ENCODE measurements at places on chromosomes 2 and 18.

GRCh38 chr2:55761024-55761423 is 67.4 kb upstream of the PNPT1 start:
- no peak for DNase-seq

GRCh38 chr2:104378853-104379374 is 475.0 kb upstream of the POU3F3 start:
- peak; percentile 79 for DNase-seq

DNA sequence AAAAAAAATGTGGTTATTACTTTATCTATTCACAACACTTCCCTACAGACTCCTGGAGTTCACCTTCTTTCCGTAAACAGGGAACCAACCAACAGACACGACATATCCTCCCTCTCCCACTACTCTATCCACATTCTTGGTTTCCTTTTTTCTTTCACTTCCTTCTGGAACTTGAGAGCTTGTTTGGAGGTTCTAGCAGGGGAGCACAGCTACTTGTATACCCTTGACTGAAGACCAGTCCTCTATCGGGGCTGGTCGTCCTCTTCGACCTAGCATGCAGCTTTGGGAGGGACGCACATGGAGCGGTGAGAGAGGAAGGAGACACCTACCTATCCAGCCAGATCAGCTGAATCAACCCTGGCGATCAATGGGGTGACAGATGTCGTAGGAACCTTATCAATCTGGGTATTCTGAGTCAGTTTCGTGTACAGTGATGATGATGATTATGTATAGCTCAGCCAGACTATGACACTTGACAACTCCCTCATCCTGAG is 43.5 kb upstream of the MSH2 start:
- DNase-seq = no peak

- DNase-seq = no peak
Measured at GRCh38 chr2:134087371-134087921, 166.4 kb upstream of the MGAT5 start.

DNA sequence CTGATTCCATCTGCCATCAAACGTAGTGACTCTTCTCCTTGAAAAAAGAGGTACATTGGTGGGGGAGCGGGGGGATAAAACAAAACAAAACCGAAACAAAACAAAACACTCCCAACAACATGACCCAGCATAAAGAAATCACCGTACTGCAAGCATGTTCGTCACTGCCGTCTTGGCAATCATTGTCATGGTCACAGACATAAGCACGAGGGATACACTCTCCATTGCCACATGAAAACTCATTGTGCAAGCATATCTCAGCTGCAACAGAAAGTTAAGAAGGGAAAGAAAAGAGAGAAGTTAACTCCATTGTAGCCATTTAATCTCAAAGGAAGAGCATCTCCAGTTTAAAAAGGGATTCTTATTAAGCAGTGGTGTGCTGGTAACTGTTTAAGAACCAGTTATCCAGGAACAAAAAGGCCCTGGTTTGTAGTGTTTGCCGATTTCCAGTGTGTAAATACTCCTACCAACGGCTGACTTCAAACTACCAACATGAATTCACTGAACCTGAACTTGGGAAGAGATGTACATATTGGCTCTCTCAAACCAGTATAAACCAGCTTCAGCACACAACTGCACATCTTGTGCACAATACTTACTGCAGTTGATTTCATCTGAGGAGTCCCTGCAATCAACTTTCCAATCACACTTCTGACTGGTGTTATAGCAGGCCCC is 68.2 kb downstream of the LRP2 start:
- DNase-seq = no peak

DNA sequence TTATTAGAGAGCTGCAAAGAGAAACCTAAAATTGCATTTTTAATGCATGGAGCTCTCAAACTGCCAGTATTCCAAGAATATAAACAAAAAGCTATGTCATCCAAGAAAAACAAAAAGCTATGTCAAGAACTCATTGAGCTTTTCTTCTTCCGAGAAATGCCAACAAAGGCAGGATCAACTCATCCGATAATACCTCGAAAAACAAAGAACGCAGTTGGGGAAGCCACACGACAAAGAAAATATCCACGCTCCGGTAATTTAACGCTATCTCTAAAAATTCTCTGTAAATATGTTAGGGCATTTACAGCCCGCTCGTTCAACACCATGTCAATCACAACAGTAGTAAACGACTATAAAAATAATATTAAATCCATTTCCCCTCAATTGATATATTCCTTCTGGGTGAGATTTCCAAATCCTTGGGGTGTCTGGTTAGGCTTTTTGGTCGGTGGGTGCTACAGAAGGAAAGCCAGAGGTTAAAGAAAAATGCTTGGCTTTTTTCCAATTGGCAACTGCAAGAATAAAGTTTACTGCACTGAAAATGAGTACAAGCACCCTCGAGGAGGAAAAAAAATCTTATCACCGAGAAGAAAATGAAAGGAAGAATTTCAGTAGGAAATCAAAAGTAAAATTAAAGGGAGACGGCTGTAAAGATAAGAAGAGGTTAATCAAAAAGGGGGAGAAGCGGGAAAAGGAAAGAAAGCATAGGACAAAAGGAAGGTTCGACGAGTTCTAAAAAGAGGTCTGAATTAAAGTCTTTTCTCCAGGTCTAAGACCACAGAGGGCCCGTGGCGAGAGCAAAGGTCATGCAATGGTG is 856 bp downstream of the TIA1 start:
- DNase-seq = peak; percentile 37

DNA sequence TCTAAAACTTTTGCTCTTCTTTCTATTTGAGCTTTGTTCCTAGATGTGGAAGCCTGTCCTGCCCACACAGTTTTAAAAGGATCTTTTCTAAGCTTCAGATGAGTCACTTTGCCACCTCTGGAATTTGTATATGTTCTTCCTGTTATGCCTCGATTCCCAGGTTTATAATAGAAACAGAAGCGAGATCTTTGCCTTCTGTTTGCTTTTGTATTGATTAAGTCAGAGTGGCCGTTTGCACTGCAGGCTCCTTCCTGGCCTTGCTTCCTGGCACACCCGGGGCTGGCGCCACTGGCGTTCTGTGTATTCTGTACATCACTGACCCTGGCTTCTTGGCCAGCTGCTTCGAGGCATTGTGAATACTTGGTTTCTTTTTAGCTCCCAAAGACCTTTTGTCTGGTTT is 91.8 kb downstream of the MTCL1 start:
- DNase-seq = peak; percentile 43

GRCh38 chr2:55155206-55155605 is 76.9 kb downstream of the CLHC1 start:
- no peak for DNase-seq

GRCh38 chr2:58601017-58601416 is 359.9 kb upstream of the FANCL start:
- DNase-seq = peak; percentile 51

- peak; percentile 98 for DNase-seq
Measured at GRCh38 chr2:28445448-28446258, 50.2 kb upstream of the PLB1 start.

- DNase-seq = no peak
Measured at GRCh38 chr2:100835006-100835659, 15.2 kb downstream of the NPAS2 start.

- no peak for DNase-seq
Measured at GRCh38 chr2:238747557-238747956, 100.3 kb upstream of the TWIST2 start.

DNA sequence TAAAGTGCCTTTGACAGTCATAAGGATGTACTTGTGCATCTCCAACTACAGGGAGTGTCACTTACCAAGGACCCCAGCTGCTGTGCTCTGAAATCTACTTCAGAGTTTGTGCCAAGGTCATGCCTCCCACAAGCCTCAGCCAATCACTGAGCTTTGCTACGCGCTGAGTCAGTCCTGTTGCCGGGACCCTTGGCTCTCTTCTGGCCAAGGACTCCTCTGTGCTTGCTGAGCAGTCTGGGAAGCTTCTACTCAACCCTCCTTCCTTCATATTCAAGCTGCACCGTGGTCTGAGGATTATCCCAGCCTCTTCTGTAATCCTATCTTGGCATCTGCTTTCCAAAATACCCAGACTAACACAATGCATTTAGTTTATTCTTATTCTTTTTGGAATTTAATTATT is 398.9 kb upstream of the FANCL start:
- no peak for DNase-seq

GRCh38 chr2:9100080-9100876 is 96.8 kb upstream of the MBOAT2 start:
- no peak for DNase-seq

DNA sequence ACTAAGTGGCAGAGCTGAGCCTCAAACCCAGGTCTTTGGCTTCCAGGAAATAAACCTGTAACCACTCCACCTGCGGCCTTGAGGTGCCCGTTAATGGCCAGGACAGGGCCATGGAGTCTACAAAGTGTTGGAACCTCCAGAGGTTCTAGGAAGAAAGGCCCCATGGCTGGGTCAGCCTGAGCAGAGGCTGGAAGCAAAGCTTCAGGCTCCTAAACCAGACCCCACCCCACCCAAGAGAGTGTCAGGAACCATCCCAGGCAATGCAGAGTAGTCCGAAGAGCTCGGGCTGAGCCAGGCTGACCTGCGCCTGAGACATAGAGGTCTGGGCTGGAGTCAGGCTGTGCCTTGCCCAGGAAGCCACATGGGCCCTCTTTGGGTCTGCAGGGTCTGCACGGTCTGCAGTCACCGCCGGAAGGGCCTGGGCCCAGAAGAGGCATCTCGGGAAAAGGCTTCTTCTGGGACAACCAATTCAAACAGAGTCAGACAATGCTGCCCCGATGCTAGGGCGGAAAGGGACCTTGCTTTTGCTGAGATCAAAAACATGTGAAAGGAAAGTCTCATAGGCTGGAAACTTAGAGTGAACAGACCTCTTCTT is 6.4 kb downstream of the CIB4 start:
- no peak for DNase-seq

DNA sequence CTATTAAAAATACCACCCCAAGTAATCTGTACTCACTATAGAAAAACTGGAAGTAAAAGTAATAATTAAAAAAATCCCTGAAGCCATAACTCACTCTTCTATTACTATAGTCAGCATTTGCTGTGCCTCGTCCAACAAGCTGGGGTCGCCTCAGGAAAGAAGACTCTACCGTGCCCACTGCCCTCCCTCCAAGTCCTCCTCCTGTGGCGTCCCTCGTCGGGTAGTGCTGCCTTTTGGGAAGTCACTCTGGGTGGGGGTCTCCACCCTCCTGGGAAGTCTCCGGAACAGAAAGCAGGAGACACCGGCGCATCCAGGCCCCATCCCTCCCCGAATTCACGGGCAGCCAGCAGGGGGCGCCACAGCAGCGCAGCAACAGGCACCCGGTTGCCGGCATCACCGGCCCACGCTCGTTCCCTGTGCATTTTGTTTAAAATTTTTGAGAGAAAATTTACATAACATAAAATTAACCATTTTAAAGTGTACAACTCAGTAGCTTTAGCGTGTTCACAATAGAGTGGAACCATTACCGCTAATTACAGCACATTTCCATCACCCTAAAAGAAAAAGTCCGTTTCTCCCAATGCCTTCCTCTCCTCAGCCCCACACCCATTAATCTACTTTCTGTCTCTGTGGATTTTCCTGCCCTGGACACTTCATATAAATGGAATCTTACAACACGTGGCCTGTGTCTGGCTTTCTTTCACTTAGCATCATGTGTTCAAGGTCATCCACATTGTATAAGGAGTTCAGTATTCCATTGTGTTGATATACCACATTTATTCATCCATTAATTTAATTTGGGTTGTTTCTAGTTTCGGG is 62.2 kb downstream of the ADNP2 start:
- peak; percentile 65 for DNase-seq

GRCh38 chr2:129758784-129759471 is 220.5 kb upstream of the RAB6C start:
- no peak for DNase-seq

DNA sequence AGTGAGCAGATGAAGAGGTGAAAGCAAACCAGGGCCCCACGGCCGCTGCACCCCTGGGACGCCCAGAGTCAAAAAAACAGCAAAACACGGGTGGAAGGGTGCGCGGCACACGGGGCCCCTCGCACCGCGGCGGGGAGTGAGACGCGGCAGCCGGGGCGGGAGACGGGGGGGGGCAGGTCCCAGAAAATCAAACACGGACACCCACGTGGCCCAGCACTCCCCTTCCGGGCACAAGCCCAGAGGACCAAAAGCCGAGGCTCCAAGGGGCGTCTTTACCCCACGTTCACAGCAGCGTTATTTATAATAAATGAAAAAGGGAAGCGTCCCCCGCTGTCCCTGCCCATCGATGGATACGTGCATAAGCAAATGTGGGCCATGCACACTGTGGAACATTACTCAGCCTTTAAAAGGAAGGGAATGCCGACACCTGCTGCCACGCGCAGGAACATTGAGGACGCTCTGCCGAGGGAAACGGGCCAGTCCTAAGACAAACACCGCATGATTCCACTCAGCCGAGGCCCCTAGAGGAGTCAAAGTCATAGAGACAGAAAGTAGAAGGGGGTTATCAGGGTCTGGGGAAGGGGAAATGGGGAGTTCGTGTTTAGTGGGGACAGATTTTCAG is 677 bp upstream of the COPS9 start:
- no peak for DNase-seq

DNA sequence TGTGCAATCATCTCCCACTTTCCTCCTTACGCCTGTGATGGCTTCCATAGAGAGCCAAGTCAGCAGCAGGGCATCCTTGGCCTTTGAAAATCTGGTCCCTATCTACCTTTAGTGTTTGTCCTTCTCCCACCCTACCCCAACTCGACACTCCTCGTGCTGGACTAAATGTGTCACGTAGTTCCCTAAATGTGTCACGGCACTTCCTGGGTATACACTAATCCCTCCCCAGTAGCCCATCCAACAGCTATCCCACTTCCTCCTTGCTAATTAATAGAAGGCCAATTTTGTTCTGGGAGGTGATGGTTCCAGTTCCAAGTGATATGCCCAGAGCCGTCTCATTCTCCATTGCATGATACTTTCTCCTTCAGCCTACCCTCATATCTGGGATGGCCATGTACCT is 36.5 kb upstream of the ZFP36L2 start:
- no peak for DNase-seq

DNA sequence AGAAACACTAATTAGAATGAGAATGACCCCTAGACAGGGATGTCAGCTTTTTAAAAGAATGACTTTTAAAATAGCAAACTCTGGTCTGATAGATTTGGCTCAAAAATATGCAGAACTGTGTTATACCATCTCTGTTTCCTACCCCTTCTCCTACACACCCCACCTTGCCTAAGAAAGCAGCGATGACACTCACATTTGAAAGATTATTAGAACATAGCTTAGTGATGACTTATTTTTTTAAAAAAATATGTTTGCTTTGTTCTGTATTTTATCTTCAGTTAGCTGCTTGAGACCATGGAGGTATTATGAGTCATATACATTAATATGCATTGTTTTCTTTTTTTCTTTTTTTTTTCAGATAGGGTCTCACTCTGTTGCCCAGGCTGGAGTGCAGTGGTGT is 176.7 kb upstream of the TPO start:
- peak; percentile 6 for DNase-seq

GRCh38 chr2:130877258-130877657 is 40.5 kb downstream of the ARHGEF4 start:
- no peak for DNase-seq

GRCh38 chr2:3264010-3264744 is 113.4 kb downstream of the EIPR1 start:
- no peak for DNase-seq

DNA sequence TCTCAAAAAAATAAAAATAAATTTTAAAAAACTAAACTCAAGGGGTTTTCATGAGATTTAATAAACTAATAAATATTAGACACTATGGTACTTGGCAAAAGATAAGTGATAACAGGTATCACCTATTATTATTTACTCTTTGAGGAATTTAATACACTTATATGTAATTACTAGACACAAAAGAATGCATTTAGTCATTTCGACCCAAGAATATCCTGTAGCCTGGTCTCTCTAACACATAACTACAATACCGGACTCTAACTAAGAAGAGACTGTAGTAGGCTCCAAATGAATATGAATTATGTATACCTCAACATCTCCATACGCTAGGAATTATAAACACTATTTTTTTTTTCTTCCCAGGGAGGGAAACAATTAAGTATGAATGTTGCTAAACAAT is 850.7 kb downstream of the CPS1 start:
- DNase-seq = no peak

All from fibroblast of skin of right biceps (primary cell).